ENCODE measurements at places on chromosomes 16 and 17.

- DNase-seq: no peak
Observed at GRCh38 chr17:71803656-71804284, 317.1 kb upstream of the SOX9 start.

DNA sequence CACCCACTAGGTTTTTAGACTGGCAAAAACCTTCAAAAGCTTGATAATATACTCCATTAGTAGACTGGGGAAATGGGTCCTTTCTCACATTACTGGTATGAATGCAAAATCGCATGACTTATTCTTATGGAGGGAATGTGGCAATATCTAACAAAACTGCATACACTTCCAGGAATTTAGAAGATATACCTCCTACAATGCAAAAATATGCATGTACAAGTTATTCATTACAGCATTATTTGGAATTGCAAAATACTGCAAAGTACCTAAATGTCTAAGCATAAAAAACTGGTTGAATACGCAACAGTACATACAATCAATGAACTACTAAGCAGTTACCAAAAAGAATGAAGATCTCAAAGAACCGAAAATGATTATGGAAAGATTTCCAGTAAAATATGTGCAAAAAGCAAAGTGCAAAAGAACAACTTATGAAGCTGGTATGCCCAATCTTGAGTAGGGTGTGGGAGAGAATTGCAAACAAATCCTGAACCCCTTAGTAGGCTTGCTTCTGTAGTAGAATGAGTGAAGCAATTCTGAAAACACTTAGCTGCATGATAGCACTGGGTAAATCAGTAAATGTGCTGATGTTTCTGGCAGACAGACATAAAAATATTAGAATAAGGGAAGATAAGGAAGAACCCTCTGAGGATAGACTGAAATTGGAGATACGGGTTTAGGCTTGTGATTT, 180.1 kb downstream of the PARN start:
- DNase-seq: no peak

- DNase-seq: no peak
Observed at GRCh38 chr16:80803339-80804055, 901 bp downstream of the CDYL2 start.

DNA sequence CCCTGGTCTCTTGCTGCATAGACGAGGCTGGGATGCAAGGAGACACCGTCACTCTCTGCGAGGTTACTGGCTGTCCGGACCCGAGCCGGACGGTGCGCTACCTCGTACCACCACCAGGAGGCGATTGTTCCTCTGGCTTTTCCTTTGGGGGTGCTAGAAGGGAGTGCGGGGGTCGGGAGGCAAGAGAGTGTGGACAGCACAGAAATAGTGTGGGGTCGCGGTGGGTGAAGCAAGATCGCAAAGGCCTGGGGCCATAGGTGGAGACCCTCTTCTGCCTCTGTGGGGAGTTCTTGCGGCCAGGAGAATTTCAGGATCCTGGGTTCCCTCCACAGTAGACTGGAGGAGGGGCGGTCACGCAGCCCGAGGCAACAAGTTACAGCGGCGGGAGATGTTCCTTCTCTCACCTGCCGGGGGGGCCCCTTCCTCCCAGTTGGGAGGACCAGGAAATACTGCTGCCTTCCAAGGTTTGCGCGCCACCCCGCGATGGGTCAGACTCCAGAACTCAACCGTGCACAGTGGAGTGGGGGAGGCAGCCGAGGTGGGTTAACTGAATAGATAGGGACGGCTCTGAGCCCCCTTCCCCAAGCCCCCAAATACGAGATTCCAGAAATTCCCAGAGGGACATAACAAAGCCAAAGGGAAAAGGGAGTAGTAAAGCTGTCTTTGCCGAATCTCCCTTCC, 6.9 kb downstream of the PHOSPHO1 start:
- DNase-seq: peak; percentile 54

DNA sequence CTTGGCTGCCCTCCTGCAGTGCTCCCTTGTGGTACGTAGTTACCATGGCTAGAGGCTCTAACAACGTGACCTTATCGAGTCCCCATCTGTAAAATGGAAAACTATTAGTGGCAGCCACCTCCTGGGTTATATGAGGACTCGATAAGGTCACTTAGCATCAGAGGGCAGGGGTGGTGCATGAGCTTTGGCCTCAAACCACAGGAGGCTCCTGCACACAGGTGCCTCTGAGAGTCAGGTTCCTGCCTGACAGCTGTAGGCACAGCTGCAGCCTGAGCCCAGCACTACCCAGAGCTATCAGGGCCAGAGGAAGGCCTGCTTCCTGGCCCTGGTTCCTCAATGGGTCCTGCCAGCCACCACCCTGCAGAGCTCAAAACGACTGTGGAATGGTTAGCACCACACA, 57.2 kb upstream of the SEC14L1 start:
- DNase-seq: no peak

All from NCI-H510A (cell line).